ENCODE measurements at places on chromosomes 11 and 22.

DNA sequence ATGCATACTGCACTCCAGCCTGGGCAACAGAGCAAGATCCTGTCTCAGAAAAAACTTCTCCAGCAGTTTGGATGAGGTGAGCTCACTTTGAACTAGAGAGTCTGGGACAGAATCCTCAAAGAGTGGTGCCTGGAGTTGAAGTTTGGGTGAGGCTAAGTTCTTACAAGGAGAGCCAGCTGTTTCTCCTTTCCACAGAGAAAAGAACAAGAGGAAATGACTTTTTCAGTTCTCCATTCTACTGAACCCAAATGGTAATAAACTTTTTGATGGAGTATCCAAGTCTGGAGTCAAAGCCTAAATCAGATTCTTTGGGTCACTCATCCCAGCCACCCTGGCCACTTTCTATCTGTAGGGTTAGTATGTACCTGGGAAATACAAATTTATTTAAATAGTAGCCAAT is 102.7 kb downstream of the TRAF6 start:
- no peak for DNase-seq

DNA sequence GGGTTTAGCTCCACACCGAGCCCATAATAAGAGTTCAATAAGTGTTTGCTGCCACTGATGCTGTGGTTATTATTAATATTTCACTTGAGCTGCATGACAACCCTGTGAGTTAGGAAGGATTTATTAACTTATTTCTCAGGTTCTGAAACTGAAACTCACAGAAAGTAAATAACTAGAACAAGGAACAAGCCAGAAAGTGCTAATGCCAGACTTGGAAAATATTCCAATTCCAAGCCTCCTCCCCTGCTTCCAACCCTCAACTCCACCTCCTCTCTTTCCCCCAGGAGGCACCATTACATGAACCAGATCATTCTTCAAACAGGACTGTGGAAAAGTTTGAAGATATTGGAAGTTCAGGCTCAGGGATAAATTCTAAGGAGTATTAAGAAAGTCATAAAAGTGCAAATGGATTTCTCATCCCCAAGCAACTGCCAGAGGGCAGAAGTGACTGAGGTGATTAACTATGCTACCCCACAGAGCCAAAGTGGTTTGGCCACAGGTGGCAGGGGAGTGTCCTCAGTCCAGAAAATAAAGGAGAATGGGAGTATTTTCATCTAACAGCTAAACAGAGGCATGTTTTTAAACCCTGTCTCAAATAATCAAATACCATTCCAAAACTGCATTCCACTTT is 3.2 kb upstream of the FJX1 start:
- DNase-seq: no peak

DNA sequence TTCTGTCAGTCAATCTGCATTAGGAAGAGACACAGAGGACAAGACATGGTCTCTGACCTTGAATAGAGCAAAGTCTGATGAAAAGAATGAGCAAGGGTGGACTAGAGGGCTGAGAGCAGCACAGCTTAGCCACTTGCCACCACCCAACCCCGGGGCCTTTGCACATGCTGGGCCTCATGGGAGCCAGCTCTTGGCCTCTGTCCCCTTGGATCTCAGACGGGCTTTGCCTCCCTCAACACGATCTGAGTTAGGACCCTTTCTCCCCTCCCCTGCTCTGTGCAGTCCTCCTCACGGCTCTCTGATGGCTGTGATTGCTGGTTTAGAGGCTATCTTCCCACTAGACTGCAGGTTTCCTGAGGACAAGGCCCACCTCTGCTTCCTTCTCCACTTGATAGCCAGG is 131.6 kb upstream of the B3GAT1 start:
- DNase-seq: no peak

GRCh38 chr11:133040289-133040900 is 491.9 kb downstream of the OPCML start:
- no peak for DNase-seq

- DNase-seq: no peak
Observed at GRCh38 chr22:18065256-18065655, 12.5 kb upstream of the PEX26 start.

GRCh38 chr22:42548597-42549330 is 5.0 kb upstream of the SERHL2 start:
- DNase-seq: no peak

- DNase-seq: no peak
Observed at GRCh38 chr11:129592191-129592590, 216.5 kb downstream of the BARX2 start.

DNA sequence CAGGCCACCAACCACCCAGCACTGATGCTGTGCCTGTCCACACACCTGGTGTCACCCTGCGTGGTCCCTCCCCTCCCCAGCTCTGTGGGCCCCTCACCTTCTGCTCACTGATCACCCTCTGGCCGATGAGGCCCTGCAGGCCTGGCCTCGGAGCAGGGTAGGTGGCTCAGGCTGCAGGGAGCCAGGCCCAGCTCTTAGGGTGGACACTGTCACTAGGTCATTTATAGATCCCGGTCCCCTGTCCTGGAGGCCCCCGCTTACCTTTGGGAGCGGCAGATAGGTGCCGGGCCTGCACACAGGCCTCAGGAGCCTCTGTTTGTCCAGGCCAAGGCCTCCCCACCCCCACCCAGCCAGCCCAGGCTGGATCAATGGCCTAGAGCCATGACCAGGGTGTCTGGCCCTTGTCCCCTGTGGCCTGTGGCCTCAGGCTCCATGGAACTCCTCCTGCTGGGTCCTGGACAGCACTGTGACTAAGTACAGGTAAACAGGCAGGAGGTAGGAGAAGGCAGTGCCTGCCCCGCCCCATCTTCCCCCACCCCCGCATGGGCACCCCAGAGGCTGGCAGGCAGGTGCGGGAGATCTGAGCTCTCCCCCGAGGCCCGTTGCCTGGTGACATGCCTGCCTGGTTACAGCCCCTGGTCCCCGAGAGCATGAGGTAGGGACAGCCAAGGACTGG is at the start of gene TMPRSS6:
TSS of gene TMPRSS6 (minus strand) at position 472 of the 676 bp plus-strand sequence. CDS start 6,296 bp downstream, outside the sequence.
- DNase-seq: no peak
